ENCODE measurements at places on chromosomes 5 and 9.

DNA sequence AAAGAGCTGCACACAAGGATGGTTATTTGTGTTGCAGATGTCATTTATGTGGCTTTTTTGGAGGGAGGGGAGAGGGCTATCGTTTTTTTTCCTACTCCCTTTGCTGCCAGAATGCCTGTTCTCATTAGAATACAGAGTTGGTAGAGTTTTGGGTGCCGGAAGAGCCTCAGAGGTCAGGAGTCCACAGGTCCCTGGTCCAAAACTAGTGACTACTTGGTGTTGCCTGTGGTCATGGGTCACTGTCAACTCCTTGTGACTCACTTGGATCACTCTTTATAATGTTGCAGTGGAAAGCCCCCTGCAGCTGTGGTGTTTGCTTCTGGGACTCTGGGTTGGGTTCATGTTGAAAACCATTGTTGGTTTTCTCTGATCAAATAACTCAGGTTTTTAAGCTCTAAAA lies 131.4 kb downstream of the MAST4 start:
- DNase-seq: no peak

GRCh38 chr5:88244686-88245085 lies 24.0 kb downstream of the TMEM161B start:
- DNase-seq: no peak

DNA sequence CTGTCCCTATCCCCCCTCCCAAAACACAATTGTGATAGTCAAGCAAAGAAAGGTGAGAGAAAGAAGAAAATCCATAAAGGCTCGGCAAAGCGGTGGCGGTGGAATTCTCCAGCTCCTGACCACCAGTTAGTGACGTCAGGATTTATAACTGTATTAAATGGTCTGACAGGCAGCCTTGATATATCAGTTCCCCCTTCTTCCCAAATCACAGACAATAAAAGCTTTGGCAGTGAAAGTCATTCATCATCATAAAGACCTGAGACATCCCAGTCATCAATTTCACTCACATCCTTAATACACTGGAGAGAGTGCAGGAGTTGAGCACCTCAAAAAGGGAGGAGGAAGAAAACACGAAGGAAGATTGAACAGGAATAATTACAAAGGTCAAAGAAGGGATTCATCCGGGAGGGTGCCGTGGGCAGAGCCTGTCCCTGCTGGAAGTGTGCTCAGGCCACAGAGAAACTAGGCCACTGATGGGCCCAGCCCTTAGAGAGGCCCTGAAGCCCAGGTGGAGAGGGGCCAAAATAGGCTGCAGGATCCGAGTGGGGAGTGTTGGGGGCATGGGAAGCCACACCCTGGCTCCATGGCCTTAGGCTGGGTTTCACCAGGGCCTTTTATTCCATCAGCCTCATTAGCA lies 131.9 kb downstream of the PAX5 start:
- no peak for DNase-seq

- no peak for DNase-seq
Measured at GRCh38 chr5:25362799-25363198, 718.0 kb upstream of the CDH10 start.

DNA sequence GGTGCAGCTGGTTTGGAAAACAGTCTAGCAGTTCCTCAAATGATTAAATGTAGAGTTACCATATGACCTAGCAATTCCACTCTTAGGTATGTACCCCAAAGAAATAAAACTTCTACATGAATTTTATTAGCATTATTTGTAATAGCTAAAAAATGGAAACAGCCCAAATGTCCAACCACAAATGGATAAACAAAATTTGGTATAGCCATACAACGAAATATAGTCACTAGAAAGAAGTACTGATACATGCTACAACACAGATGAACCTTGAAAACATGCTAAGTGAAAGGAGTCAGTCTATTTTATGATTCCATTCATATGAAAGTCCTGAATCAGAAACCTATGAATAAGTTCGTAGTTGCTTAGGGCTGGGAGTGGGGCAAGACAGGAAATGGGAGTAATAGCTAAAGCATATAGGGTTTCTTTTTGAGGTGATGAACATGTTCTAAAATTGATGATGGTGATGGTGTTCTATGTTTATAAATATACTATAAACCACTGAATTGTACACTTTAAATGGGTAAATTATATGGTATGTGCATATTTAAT lies 6.3 kb downstream of the GDF9 start:
- DNase-seq: no peak

- DNase-seq: no peak
Measured at GRCh38 chr5:35861718-35862117, 5.0 kb downstream of the IL7R start.

DNA sequence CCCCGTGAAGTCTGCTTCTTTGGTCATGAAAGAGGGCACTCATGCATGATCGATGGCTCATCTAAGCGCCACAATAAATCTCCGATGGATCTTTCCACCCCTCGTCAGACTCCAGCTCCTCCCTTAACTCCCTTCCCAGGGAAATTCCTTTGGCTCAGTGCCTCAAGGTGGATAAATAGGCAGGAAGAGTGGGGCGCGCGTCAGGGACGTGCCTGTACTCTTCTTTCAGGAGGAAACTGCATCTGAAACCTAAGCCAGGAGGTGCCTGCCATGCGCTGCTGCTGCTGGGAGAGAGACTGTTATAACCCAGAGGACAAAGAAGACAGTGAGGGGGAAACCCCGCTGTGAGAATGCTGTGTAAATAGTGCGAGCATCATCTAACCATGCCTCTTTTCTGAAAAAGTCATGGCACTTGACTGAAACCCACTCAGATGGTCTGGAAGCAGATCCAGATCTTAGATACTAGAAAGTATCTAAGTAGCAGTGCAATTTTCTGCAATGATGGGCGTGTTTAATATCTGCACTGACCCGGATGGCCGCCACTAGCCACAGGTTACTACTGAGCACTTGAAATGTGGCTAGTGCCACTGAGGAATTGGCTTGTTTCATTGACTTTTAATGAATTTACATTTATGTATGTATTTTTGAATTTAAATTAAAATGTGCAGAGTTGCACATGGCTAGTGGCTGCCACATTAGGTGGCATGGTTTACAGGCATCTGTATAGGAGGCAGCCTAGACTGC lies 120.3 kb upstream of the BASP1 start:
- DNase-seq: no peak

DNA sequence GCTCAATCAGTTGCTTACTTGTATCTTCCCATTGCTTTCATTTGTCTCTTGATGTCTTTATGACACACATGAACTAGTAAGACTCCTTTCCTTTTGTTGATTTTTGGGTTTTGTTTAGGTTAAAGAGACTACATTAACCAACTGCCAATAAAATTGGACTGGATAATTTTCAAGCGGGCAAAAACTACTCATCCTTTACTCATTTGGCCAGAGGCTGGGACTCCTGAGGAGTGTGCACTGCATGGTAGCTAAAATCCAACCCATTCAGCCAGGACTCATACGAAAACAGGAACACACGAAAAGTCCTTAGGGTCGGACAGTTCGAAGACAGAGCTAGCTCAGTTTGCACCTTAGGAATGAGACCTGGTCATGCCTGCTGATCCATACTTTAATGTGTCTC lies 6.0 kb downstream of the SLC46A2 start:
- no peak for DNase-seq

DNA sequence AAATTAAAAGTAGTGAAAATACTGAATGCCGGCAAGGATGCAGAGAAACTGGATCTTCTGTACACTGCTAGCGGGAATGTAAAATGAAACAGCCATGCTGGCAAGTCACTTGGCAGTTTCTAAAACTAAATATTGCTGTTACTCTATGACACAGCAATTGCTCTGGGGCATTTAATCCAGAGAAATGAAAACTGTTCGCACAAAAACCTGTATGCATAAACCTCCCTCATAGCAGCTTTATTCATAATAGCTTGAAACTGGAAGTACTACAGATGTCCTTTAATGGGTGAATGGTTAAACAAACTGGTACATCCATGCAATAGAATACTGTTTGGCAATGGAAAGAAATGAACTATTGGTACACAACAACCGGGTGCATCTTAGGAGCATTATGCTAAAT lies 167.2 kb downstream of the ARHGAP26 start:
- DNase-seq: no peak

- DNase-seq: no peak
Measured at GRCh38 chr5:144581044-144581443, 410.4 kb downstream of the KCTD16 start.

DNA sequence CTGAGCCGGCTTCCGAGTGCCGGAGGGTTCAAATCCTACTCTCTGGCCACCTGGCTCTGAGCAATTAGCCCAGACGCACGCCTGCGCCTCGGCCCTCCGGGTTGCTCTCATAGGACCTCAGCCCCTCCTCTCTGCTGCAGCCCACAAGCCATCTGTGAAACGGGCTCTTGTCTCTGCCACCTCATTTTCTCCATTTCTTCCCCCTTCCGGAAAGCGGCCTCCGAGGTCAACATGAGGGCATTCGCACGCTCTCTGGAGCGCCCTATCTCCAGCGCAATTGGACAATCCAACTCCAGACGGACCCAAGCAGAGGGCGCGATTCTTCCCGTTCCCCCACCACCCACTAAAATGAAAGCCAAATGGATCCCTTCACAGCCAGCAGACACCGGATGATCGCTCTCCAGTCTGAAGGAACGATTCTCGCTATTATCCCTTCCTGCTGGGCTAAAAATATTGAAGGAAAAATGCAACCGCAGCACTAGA lies 41.5 kb downstream of the VAV2 start:
- DNase-seq: no peak

DNA sequence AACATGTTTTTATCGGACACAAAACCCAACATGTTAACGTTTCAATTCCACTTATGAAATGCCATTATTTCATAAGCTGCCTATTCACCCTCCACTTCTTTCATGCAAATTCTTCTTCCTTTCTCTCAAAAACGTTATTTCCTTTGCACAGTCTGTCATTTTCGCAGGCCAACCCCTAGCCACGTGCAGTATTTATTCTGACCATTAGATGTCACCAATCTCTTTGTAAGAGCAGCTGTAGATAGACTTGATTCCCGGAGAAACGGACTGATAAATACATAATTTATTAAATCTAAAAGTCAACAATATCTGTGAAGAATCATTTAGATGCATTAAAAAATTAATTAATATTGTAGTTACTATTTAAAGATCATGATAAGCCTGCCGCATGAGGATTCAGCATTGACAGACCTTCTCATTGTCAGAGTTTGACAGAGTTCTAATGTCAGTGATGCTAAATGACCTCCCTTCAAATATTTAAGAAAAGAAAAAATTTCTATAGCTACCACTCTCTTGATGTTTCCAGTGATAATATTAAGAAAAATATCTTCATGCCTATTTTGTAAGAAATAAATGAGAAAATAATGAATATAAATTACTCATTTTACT lies 933.6 kb downstream of the CDH12 start:
- no peak for DNase-seq
